ENCODE measurements at places on chromosomes 5 and 9. TPM values are rescaled to one million over a fixed set of nuclear protein-coding genes. Genes with fewer than 3 reads are reported as not detected.

Gene LRRC70
- total RNA-seq, result 0.33 TPM

DNA sequence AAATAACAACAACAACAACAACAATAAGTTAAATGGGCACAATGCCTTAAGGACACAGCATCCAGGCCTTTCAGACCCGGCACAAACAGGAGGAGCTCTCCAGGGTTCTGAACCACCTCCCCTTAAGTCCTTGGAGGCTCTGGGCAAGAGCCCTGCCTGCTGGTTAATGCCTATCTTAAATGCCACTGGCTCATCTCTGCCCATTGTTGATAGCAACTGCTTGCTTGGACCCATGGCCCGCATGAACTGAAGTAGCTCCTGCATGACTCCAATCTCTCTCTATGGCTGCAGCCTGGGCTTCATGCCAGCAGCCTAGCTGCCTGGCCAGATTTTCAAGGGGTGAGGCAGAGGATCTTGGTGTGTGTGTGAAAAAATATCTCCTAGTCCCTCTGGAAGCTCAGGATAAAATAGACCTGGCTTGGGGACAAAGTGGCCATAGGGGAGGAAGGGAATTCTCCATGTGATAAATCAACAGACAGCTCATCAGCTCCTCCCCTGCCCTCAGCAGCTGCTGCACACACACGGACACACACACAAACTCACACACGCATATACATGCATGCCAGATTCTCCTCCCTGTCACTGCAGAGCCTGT lies 27.4 kb downstream of the FAM219A start:
- DNase-seq, result peak; percentile 55

- no peak for DNase-seq
Observed at GRCh38 chr9:81519816-81520495, 169.4 kb downstream of the TLE1 start.

DNA sequence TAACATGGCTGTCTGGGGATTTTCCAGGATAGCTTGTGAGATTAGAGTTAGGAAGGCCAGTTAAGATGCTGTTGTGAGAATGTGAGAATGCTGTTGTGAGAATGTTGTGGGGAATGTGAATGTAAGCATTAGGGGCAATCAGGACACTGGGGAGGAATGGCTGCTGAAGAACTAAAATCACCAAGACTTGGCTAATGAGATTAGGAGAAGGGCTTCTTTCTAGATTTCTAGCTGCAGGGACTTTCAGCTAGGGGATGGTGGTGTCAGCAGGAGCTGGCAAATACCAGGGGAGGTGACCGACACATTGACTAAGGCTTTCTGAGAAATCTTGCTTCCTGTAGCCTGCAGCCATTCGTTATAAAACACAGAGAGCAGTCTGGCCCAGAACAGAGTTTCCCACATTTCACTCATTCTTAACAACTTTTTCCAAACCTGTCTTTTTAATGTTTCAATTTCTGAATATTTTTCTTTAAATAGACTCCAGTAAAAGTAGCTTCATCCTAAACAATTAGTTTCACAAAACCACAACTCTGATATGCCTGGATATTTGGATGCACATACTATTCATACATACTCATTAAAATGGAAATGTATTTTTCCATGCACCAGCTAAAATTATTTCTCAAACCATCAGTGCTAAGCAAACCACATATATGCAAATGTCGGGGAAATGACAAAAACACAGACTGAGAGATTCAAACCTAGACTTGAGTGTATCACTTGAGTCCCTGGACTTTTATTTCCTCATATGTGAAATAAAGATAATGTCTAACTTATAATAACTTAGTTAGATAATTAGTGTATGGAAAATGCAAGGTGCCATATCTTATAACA lies 89.3 kb upstream of the TNC start:
- no peak for DNase-seq

- DNase-seq, result no peak
Observed at GRCh38 chr9:88711719-88712118, 176.7 kb downstream of the NXNL2 start.

Measured in HT-29 (cell line).